HS-5 (cell line): ENCODE measurements at places on chromosomes 3 and 15.
A peak's percentile ranks its signal among the peaks of the same experiment; 100 is the strongest.

GRCh38 chr3:191343115-191343514 is 12.8 kb upstream of the UTS2B start:
- DNase-seq, result no peak

DNA sequence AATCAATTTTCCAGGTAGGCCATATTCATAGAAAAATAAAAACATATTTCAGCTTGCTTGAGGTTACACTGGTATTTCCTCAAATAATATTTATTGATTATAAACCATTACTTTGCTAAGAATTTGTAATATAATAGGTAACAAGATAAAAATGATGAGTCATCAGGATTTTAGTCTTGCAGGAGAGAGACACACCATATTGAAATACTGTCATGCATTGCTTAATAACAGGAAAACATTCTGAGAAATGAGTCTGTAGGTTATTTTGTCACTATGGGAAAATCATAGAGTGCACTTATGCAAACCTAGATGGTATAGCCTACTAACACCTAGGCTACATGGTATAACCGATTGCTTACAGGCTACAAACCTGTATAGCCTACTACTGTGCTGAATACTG is 990.5 kb downstream of the OTOL1 start:
- DNase-seq, result no peak

DNA sequence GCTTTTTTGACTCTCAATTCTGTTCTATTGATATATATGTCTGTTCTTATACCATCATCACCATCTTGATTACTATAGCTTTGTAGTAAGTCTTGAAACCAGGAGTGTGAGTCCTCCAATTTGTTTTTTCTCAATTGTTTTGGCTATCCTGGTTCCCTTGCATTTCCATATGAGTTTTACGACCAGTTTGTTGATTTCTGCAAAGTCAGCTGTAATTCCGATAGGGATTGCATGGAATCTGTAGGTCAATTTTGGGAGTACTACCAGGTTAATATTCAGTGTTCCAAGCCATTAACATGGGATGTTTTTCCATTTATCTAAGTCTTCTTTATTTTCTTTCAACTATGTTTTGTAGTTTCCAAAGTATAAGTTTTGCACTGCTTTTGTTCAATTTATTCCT is 27.0 kb downstream of the PGBD4 start:
- no peak for DNase-seq

DNA sequence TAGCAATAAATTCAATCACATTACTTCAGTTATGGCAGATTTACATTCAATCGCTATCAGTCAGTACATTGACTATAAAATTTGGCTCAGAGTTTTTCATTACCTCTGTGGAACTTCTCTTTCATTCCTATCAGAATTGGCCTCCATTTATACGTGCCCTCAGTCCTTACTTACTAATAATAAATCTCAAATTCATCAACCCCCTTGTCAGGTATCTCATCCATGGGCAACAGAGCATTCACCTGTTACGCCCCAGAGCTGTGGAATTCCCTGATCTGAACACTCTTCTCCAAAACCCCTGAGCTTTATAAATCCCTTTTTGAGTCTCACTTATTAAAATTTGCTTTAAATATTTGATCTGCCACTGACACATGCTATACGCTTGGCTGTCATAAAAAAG is 492.9 kb downstream of the GBE1 start:
- no peak for DNase-seq

GRCh38 chr3:177893331-177893730 is 642.9 kb upstream of the KCNMB2 start:
- DNase-seq, result no peak

GRCh38 chr3:134655706-134656105 is 4.9 kb upstream of the KY start:
- no peak for DNase-seq

DNA sequence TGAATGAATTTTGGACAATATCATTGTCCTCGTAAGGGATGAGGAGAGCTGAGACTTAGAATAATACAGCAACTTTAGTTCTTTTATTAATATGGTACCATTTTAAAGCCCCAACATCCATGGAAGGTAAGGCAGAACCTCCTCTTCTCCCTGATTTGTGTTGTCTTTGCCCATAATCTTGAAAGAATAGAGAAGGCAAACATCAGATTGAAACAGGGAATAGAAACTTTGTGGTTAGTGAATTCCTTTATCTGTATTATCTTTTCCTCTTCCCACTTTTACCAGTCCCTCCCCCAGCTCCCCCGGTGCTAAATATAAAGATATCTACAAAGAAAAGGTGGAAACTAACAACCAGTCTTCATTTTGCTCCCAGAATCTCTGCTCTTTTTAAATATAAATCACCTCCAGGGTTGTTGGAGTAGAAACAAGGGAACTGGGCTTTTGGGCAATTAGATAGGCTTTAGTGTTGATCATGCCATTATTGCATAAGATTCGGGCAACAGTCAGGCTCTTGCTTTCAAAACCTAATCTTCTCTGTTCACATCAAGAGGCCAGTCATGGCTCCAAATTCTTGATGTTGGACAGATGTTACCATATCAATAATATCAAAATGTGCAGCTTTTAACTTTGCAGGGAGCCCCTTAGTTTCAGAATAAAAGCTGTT is 32.5 kb downstream of the ITPR1 start:
- DNase-seq, result no peak

DNA sequence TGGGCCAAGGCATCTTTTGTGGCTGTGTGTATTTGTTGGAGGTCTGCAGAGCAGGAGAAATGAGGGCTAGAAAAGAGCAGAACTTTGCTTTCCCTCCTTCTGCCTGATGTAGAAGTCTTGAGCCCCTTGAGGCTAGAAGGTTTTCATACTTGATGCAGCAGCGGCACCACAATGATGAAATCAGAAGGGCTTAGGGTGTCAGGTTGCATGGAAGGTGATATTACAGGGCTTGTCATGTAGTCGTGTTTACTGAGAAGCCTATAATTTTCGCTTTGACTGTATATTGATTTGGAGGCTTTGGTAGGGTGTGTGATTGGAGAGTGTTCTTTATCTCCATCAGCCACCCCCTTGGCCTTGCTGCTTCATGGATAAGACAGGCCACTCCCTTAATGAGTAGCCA is 339.8 kb downstream of the THSD4 start:
- no peak for DNase-seq

DNA sequence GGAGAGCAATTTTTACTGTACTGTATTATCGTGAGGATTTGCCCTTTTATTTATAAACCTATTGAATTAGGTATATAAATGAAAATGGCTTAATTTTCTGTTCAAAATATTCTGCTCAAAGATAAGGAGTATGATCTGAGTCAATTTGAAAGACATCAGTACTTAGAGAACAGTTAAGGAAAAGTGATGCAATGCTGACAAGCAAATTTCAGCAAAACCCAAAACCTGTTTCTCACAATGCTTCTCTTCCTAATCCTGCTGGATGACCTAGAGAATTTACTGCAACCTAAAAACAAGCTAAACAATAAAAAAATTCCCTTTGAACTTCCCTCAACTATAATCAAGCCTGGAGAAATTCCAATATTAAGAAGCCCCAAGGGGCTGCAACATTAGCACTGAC is 82.7 kb downstream of the RFX7 start:
- no peak for DNase-seq

GRCh38 chr3:46681856-46682540 is 11.5 kb downstream of the ALS2CL start:
- DNase-seq, result no peak

- DNase-seq, result peak; percentile 77
Measured at GRCh38 chr15:62119227-62119864, 45.7 kb downstream of the C2CD4B start.
